Thoracic aorta (tissue), 2 donors: ENCODE measurements at places on chromosomes 16 and 17. TPM values are rescaled to one million over a fixed set of nuclear protein-coding genes. Genes with fewer than 3 reads are reported as not detected.

GRCh38 chr17:77521076-77521475, 380.3 kb downstream of the SEC14L1 start:
- no peak overlapping the region for H3K27ac ChIP-seq
- H3K27me3 ChIP-seq: no peaks in the 10 kb centered on the region
- H3K4me3 ChIP-seq: no peak overlapping the region
- DNase-seq: no peak
- no peaks in the 10 kb centered on the region for H3K4me1 ChIP-seq

GRCh38 chr16:60091529-60091928, 1357.4 kb upstream of the GOT2 start:
- no peaks in the 10 kb centered on the region for H3K36me3 ChIP-seq
- H3K27me3 ChIP-seq: no peaks in the 10 kb centered on the region
- no peaks in the 10 kb centered on the region for H3K4me1 ChIP-seq
- no peak overlapping the region for H3K27ac ChIP-seq

DNA sequence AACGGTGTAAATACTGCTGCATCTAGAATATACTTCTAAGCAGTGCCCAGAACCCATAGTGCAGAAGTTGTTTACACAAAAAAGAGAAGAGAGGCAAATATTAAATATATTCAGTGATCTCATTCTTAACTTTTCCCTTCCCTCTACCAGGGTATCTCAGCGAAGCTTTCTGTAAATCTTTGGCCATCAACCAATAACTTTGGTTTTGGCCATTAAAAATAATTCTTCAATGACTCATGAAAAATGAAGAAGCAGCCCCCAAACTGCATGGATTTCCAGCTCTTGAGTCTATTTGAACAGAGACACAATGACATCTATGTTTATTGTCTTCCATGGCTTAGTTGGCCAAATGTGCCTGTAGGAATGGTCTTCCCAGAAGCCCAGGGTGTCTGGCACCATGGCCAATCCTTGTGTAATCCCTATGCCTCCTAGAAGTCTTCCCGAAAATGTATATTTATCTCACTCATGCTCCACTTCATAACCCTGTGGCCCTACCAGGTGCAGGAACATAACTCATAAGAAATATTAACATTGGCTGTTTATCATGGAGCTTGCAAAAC, 646.6 kb downstream of the TOX3 start:
- no peaks in the 10 kb centered on the region for H3K27me3 ChIP-seq
- no peaks in the 10 kb centered on the region for H3K36me3 ChIP-seq
- H3K4me1 ChIP-seq: no peaks in the 10 kb centered on the region
- H3K4me3 ChIP-seq: no peak overlapping the region
- DNase-seq: no peak

DNA sequence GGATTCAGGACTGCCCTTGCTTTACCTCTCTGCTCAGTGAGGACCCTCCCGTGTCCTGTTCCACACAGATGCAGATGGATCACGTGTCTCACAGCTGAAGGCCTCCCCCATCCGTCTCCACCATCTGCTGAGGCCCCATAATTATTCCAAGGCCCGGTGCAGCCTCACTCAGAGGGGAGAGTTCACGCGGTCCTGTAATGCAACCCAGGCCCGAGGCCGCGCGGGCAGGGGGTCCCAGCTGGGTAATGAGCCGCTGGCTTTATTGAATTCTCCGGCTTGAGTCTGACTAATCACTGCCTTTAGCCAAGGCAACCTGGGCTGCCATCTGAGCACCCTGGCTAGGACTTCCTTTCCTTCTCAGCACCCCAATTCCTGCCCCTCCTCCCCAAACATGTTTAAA, 4.4 kb upstream of the WFIKKN2 start:
- H3K4me1 ChIP-seq: peaks cover 8% of the 10 kb centered on the region
- H3K27ac ChIP-seq: no peak overlapping the region
- no peak overlapping the region for H3K4me3 ChIP-seq
- no peak for DNase-seq

MT3 gene
- not detected for total RNA-seq

PABPN1L gene
- total RNA-seq: not detected

ZNF750 gene
- not detected for total RNA-seq

- H3K27ac ChIP-seq: no peak overlapping the region
- no peaks in the 10 kb centered on the region for H3K27me3 ChIP-seq
- no peaks in the 10 kb centered on the region for H3K4me1 ChIP-seq
- DNase-seq: no peak
- H3K36me3 ChIP-seq: no peaks in the 10 kb centered on the region
These were observed 13.1 kb upstream of the MMD start for GRCh38 chr17:55434721-55435120.

- no peaks in the 10 kb centered on the region for H3K36me3 ChIP-seq
- no peak for DNase-seq
- H3K4me1 ChIP-seq: no peaks in the 10 kb centered on the region
- H3K4me3 ChIP-seq: no peak overlapping the region
These were observed 255.1 kb downstream of the HS3ST3A1 start for GRCh38 chr17:13346592-13346991.

CCL7 gene
- total RNA-seq: not detected

IRX6 gene
- total RNA-seq: not detected

SERPINF2 gene
- total RNA-seq: 5.0 TPM

GRCh38 chr17:40922239-40922638, 15.2 kb downstream of the KRT23 start:
- peaks cover 3% of the 10 kb centered on the region for H3K27me3 ChIP-seq
- no peaks in the 10 kb centered on the region for H3K36me3 ChIP-seq
- H3K4me3 ChIP-seq: no peak overlapping the region
- no peak for DNase-seq
- H3K27ac ChIP-seq: peak overlapping the region; percentile 55
- H3K4me1 ChIP-seq: peaks cover 5% of the 10 kb centered on the region

- H3K4me3 ChIP-seq: no peak overlapping the region
- no peak for DNase-seq
These were observed 34.7 kb downstream of the CDRT15 start for GRCh38 chr17:14201988-14202380.

- peak overlapping the region; percentile 73 for H3K4me3 ChIP-seq
- no peaks in the 10 kb centered on the region for H3K27me3 ChIP-seq
- no peak for DNase-seq
- no peak overlapping the region for H3K27ac ChIP-seq
These were observed 76.4 kb downstream of the KCNJ12 start for GRCh38 chr17:21452377-21453143.

STH gene
- total RNA-seq: not detected

DNA sequence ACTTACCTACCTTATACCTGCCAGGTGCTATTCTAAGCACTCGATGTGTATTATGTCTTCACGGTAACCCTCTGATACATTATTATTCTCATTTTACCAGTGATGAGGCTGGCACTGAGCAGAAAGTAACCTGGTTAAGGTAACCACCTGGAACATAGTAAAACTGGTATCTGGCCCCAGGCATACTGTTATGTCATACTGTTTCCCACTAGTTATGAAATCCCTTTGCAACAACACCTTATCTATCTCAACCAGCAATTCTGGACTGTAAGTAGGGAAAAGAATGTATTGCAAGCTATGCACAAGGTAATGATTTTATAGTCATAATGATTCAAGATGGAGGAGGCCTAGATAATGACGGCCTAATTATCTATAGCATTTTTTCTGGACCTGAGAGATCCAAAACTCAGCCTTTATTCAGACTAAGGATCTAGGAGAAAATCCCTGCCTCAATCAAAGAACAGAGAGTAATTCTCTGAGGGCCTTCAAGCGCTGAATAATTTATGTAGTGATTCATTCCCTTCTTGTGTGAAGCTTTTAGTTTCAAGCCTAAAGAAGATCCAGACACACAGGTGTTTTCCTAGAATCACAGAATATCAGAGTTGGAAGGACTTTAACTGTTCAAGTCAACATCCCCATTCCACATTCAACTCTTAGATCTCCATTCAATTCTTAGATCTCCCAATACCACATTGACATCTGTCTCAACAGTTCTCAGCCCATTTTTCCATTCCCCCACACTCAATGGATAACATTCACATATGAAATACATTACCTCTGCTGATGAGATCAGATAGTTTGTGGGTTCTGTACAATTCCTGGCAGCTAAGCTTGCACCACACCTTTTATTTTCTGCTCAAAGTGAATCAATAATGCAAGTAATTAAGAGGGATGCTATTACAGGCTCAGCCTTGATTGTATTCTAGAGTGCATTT, 14.9 kb upstream of the MMD start:
- H3K36me3 ChIP-seq: no peaks in the 10 kb centered on the region
- no peaks in the 10 kb centered on the region for H3K27me3 ChIP-seq
- no peak overlapping the region for H3K4me3 ChIP-seq
- H3K27ac ChIP-seq: no peak overlapping the region

- no peaks in the 10 kb centered on the region for H3K4me1 ChIP-seq
- H3K27me3 ChIP-seq: no peaks in the 10 kb centered on the region
- no peak for DNase-seq
- no peak overlapping the region for H3K4me3 ChIP-seq
- H3K27ac ChIP-seq: no peak overlapping the region
These were observed 144.0 kb upstream of the IRX6 start for GRCh38 chr16:55179852-55180585.

MAPT gene
- total RNA-seq: 3.1 TPM
